ENCODE measurements at places on chromosomes 4 and X.

DNA sequence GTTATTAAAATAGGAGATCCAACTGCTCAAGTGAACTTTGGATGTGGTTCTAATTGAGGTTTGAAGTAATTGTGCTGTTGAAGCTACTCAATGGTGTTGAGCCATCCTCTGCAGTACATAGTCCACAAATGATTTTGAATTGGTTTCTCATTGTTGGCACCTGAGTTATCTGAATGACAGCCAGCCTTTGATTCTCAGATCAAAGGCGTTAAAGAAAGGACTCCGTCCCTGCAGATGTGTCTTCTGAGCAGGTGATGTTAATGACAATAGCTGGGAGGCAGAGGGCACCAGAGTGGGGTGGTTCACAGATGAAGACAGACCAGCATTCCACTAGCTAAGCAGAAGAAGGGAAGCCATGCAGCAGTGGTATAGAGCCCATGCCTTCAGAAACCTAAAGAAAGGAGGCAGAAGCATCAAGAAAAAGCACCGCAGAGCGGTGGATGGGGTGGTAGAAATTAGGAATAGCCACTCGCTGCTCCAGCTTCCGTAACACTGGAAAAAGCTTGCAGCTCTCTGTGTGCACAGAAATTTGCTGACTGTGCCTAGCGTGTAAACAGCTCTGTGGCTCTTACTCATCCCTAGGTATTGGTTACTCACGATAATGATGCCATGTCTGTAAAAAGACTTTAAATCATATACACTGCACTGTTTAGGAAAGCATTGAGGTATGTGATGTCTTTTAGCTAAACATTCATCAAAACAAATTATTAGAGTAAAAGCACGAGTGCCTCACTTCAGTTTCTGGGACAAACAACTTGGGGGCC, 79.2 kb upstream of the CLCN4 start:
- no peak for DNase-seq

- no peak for DNase-seq
Observed at GRCh38 chrX:12844319-12844718, 22.6 kb upstream of the TLR7 start.

- no peak for DNase-seq
Observed at GRCh38 chr4:97367878-97368277, 775.4 kb downstream of the STPG2 start.

DNA sequence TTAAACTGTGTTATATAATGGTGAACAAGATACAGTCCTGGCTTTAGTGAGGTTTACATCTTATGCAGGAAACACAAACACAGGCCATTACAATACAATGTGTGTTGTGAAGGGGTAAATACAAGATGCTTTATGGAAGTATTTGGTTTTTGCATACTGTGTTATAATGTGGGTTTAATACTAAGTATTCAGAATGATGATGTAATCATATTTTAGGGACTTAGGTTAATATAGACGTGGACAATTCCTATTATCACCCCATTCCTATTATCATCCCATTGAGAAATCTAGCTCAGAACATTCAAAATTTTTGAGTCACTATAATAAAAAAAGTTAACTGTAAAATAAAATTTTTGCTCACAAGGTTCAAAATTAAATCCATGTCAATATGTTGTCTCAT, 24.1 kb downstream of the MMAA start:
- no peak for DNase-seq

GRCh38 chr4:140818433-140818832, 62.2 kb upstream of the TBC1D9 start:
- no peak for DNase-seq

GRCh38 chrX:68693481-68694434, 46.3 kb downstream of the STARD8 start:
- no peak for DNase-seq

- peak; percentile 63 for DNase-seq
Observed at GRCh38 chrX:9341291-9342201, 123.3 kb upstream of the TBL1X start.

DNA sequence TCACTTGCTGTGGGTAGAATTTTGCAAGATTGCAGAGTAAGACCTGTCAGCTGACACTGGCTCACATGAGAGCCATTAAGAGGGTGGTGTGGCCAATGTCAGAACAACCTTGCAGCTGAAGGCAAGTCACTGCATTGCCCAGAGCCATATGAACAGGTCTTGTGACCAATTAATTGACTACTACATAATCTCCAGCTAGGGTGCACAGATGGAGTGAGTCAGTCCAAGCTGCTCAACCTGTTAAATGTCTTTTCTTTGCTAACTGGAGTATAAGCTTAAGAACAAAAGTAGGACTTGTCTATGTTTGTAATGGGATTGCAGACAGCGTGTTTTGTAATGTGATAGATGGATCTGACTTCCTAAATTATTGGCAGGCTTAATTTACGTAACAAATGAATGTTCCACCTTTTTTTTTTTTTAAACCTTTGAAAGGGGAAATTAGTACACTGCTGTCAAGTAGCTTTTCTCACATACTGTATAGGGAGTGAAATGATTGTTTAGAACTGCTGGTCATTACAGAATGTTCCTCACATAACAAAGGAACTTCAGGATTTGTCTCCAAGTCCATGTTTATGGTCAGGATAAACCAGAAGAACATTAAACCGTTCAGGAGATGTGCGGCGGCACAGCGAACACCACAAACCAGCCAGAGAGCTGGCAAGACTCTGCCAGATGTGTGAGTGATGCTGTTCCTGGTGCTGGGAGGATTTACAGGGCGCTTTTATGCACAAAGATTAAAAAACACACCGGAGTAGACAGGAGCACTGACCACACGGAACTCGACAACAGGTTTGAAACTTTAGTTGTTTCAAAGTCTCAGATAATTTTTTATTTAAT, 37.0 kb downstream of the FNIP2 start:
- DNase-seq: no peak

DNA sequence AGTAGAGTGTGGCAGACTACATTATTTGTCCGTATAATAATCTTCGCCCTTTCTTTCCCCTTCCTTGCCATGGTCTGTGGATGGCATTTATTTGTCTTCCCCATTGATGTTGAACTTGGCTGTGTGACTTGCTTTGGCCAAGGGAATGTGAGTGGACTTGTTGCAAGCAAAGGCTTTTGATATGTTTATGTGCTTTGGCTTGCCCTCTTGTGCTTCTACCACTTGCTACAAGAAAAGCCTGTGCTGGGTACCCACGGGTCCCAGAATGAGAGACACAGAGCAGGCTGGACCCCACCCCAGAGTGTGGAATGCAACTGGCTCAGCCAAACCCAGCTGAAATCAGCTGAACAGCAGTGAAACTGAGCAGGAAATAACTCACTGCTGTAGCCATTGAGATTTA, 63.0 kb downstream of the FAM184B start:
- no peak for DNase-seq

DNA sequence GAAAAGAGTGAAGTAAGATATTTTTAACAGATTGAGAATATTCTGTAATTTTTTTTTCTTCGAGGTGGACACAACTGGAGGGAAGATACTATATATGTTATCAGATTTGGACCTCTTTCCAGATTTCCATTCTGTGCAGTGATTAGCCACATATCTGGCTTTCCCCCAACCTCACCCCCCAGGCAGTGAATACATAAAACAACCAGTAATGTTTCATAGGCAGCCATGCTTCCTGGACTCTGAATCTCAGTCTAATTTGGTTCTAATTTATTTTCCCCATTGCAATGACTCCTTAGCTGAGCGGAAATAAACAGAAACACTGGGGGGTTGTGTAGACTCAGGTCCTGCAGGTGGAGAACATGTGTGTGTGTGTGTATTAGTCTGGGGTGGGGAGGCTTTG, 226.5 kb downstream of the FBXW7 start:
- no peak for DNase-seq

DNA sequence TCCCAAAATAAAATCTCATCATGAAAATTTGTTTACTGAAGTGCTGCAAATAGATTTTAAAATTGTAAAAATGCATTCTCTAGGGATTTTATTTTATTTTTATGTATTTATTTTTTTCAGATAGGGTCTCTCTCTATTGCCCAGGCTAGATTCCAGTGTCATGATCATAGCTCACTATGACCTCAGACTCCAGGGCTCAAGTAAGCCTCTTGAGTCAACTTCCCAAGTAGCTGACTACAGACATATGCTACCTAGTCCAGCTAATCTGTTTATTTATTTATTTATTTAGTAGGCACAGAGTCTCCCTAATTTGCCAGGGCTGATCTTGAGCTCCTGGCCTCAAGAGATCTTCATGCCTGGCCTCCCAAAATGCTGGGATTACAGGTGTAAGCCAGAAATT, 317.7 kb upstream of the ANXA10 start:
- no peak for DNase-seq

DNA sequence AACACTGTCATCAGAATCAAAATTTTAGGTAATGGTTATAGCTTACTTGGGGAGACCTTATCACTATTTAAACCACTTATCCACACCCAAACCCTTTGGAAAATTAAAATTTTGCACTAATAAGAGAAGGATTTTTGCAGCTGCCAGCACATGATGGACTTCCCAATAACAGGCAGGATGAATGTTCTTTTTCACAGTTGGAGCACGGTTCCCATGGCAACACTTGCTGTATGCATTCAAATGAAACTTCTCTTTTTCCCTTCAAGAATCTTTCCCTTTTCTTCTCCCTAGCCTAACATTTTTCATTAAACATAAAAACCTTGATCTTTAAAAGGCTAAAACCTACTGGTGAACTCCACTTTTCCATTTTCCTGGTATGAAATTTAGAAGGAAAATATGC, 768.2 kb downstream of the KCTD8 start:
- no peak for DNase-seq

DNA sequence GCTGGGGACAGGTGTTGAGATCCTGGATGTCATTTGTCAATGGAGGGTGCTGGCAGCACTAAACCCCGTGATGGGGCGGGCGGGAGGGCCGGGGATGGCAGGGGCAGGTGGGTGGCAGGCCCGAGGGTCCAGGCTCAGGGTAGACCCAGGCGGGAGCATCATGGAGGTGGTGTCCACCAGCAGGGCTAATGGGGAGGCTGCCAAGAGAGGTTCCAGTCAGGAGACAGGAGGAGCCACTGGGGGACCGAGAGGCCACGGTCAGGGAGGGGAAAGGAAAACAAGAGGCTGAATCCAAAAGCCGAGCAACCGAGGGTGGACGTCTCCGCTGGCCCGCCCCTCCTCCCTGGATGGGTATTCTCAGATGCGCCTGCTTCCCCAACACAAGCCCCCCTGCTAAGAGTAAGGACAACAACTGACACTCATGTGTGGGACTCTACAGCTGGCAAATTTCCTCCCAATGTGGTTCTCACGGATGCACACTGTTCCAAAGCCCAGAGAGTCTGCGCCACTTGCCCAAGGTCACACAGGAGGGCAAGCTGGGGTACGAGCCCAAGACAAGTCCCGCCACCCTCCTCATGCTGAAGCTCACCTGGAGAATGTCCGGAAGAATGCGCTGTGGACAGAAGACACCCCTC, 132.0 kb downstream of the CPZ start:
- DNase-seq: no peak

- no peak for DNase-seq
Observed at GRCh38 chr4:189374176-189374575, 566.5 kb upstream of the FRG1 start.

GRCh38 chrX:110310896-110311295, 7.0 kb downstream of the AMMECR1 start:
- peak; percentile 34 for DNase-seq

GRCh38 chr4:181661923-181662322, 581.3 kb upstream of the TENM3 start:
- no peak for DNase-seq

DNA sequence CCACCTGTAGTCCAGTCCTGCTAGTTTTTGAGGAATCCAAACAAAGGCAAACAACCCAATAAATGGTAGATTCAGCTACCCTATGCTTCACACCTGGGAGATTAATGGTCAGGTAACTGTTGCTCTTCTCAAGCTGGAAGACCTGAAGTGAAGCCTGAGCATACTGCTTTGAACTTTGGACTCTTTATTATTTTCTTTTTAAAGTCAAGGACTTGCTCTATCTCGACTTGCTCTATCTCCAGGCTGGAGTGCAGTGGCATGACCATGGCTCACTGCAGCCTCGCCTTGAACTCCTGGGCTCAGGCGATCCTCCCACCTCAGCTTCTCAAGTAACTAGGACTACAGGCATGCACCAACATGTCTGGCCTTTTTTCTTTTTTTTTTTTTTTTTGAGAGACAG, 14.7 kb upstream of the KLHL13 start:
- no peak for DNase-seq

GRCh38 chr4:148300877-148301276, 141.3 kb downstream of the NR3C2 start:
- DNase-seq: no peak

GRCh38 chrX:145813081-145813480, 4.5 kb upstream of the SLITRK2 start:
- DNase-seq: no peak

All from central memory CD4-positive, alpha-beta T cell (primary cell).